Body of pancreas (tissue), 4 donors: ENCODE measurements at places on chromosomes 13 and 19. TPM values are rescaled to one million over a fixed set of nuclear protein-coding genes. Genes with fewer than 3 reads are reported as not detected.

ZSCAN4 gene
- not detected for total RNA-seq

ZIC5 gene
- total RNA-seq = not detected

WDR62 gene
- total RNA-seq = 0.33 TPM

CLEC4G gene
- total RNA-seq = 0.52 TPM

COL5A3 gene
- 9.6 TPM for total RNA-seq

SIGLEC6 gene
- total RNA-seq = not detected

- no peaks in the 10 kb centered on the region for H3K4me1 ChIP-seq
- no peak for DNase-seq
- H3K27me3 ChIP-seq = no peaks in the 10 kb centered on the region
- no peak overlapping the region for H3K4me3 ChIP-seq
- no peaks in the 10 kb centered on the region for H3K36me3 ChIP-seq
These were observed 490.8 kb downstream of the PCDH20 start for GRCh38 chr13:60924856-60925255.

DNA sequence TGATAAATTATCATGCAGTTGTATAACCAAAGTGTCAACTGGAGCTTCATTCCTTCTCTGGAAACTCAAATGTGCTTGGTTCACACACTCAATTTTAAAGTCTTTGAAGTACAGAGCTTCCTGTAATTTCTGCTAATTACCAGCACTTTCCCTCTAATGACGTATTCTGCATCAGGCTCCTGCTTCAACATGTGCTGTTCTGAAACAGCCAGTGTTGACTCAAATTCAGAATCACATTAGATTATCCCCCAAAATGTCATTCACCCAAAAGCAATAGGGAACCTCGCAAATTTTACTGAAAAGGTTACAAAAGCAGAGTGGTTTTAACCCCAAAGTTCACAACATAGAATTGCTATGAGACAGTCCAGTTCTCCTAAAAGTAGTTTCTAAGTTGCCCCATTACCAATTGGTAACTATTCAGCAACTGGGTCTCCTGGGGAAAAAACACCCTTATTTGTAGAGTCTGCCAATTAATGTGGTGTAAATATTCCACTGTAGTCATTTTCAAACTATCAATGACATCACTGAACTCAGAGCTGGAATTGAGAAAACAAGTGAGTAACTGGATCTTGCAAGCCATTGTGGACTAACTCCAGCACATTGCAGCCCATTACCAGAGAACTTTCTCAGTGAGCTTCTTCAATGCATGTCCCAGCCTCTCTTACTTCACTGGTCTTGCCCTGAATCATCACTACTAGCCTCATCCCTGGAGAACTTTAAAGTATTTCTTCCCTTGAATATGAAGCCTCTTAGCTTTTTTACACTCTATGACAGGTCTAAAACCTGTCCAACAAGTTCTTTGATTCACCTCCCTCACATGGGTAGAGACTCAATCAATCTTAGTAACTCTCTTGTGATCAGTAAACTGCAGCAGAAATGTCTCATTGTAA, 955.4 kb downstream of the EFNB2 start:
- no peak for DNase-seq
- no peaks in the 10 kb centered on the region for H3K27me3 ChIP-seq
- H3K27ac ChIP-seq = no peak overlapping the region
- no peak overlapping the region for H3K4me3 ChIP-seq
- H3K4me1 ChIP-seq = no peaks in the 10 kb centered on the region

GRCh38 chr13:85816413-85816812, 17.2 kb upstream of the SLITRK6 start:
- H3K4me1 ChIP-seq = no peaks in the 10 kb centered on the region
- no peaks in the 10 kb centered on the region for H3K36me3 ChIP-seq
- H3K27me3 ChIP-seq = no peaks in the 10 kb centered on the region
- H3K4me3 ChIP-seq = no peak overlapping the region
- no peak overlapping the region for H3K27ac ChIP-seq

GRCh38 chr13:25151626-25152195, 20.4 kb downstream of the AMER2 start:
- no peaks in the 10 kb centered on the region for H3K27me3 ChIP-seq
- H3K36me3 ChIP-seq = no peaks in the 10 kb centered on the region
- no peak overlapping the region for H3K4me3 ChIP-seq
- H3K4me1 ChIP-seq = no peaks in the 10 kb centered on the region
- DNase-seq = no peak

- peak; percentile 74 for DNase-seq
- peaks cover 23% of the 10 kb centered on the region for H3K36me3 ChIP-seq
- peak overlapping the region; percentile 66 for H3K27ac ChIP-seq
These were observed 8.0 kb downstream of the DPP9 start for GRCh38 chr19:4715529-4716221.

- DNase-seq = no peak
- H3K4me1 ChIP-seq = no peaks in the 10 kb centered on the region
- no peaks in the 10 kb centered on the region for H3K27me3 ChIP-seq
- H3K27ac ChIP-seq = no peak overlapping the region
- no peaks in the 10 kb centered on the region for H3K36me3 ChIP-seq
- H3K4me3 ChIP-seq = no peak overlapping the region
These were observed 316.6 kb downstream of the DCLK1 start for GRCh38 chr13:35814605-35815011.

GRCh38 chr13:35387682-35388250, 88.7 kb downstream of the MAB21L1 start:
- no peaks in the 10 kb centered on the region for H3K36me3 ChIP-seq
- DNase-seq = no peak
- no peak overlapping the region for H3K4me3 ChIP-seq
- H3K4me1 ChIP-seq = no peaks in the 10 kb centered on the region
- H3K27me3 ChIP-seq = no peaks in the 10 kb centered on the region
- no peak overlapping the region for H3K27ac ChIP-seq

- H3K27me3 ChIP-seq = peaks cover 12% of the 10 kb centered on the region
- peak overlapping the region; percentile 51 for H3K4me3 ChIP-seq
- DNase-seq = no peak
- no peaks in the 10 kb centered on the region for H3K36me3 ChIP-seq
- peaks cover 25% of the 10 kb centered on the region for H3K4me1 ChIP-seq
These were observed 2.0 kb upstream of the TSHZ3 start for GRCh38 chr19:31351056-31351854.

DNA sequence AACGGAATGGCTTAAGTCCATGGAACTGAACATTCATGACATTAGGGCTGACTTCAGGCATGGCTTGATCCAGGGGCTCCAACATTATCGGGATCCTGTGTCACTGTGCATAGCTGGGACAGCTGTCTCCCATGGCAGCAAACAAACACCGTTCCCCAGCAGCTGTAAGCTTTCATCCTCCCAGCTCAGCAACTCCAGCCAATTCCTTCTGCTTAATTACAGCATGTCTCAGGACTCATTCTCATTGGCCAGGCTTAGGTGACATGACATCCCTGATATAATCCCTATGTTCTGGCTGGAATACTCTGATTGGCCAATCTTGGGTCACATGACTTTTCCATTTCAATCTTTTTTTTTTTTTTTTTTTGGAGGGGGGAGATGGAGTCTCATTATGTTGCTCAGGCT, 10.9 kb upstream of the TLE5 start:
- no peak overlapping the region for H3K4me3 ChIP-seq
- no peaks in the 10 kb centered on the region for H3K36me3 ChIP-seq
- no peaks in the 10 kb centered on the region for H3K27me3 ChIP-seq
- H3K4me1 ChIP-seq = peaks cover 9% of the 10 kb centered on the region

- H3K4me1 ChIP-seq = peaks cover 5% of the 10 kb centered on the region
- no peak overlapping the region for H3K4me3 ChIP-seq
- no peaks in the 10 kb centered on the region for H3K27me3 ChIP-seq
- no peaks in the 10 kb centered on the region for H3K36me3 ChIP-seq
These were observed 2.8 kb downstream of the SEMA6B start for GRCh38 chr19:4556597-4557127.

DNA sequence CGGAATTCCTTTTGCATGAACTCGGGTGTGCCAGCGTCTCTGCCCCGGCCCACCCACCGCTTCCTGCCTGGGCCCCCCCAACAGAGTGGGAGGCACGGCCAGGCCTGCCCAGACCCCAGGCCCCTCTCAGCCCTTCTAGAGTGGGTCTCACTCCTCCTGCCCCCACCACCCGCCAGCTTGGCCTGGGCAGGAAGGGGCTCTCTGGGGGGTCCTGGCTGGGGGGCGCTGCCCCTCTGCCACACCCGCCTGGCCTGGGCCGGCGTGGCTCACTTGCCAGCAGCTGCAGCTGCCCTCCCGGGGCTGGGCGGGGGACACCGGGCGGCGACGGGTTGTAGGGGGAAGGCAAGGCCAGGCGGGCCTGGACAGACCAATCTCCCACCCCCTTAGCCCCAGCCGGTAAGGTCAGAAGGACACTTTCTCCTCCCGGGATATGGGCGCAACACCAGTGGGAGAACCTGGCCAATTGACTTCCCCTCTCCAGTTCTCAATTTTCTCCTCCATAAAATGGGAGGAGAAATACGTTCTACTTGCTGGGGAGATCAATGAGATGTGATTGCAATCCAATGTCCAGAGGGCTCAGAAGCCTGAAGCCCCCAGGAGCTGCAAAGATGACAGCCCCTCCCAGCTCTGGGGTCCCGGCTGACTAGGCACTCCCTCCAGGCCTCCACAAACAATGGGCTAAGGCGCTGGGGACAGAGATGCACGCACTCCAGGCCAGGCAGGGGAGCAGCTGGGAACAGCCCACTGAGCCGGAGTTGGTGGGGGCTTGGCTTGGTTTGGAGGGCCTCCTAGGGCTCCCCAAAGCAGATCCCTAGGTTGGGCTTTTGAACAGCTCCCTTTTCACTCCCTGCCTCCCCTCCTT, 2.4 kb downstream of the CRLF1 start:
- no peak overlapping the region for H3K27ac ChIP-seq
- H3K36me3 ChIP-seq = no peaks in the 10 kb centered on the region
- no peak for DNase-seq
- H3K27me3 ChIP-seq = no peaks in the 10 kb centered on the region
